GM10248 (cell line): ENCODE measurements at places on chromosomes 1 and 21.
A peak's percentile ranks its signal among the peaks of the same experiment; 100 is the strongest.

GRCh38 chr1:3738943-3739342, 13.3 kb upstream of the CCDC27 start:
- DNase-seq, result no peak

DNA sequence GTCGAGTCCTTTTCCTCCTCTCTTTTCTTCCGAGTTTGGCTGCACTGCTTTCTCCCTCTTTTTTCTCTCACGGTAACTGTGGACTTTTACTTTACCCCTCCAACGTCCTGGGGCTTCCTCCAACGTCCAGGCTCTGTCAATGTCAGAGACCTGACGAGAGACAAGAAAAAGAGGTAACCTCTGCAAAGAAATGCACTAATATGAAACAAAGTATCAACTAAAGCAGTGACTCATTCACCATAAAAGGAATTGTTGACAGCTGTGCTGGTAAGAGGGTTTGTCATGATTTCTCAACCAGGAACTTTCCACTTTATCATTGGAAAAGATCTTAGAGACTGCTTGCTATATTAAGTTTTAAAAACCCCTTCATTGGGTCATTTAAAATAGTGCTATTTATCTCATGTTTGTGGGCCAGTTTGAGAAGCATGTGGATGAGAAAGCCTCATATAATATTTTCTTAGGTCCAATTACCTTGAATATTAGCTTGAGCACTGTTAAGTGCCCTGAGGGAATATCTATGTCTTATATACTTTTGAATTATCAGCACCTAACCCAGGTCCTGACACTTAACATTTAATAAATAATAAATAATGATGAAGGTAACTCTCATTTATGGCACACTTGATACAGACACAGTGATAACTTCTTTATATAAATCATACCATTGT, at the start of gene GBP2:
Gene GBP2, minus strand, starts transcription at position 202 of the 668 bp plus-strand sequence. CDS start 4,148 bp downstream, outside the sequence.
- DNase-seq, result peak; percentile 58

GRCh38 chr1:70247122-70247521, 25.9 kb downstream of the SRSF11 start:
- DNase-seq, result no peak

GRCh38 chr1:226422478-226422877, 14.6 kb upstream of the PARP1 start:
- no peak for DNase-seq

DNA sequence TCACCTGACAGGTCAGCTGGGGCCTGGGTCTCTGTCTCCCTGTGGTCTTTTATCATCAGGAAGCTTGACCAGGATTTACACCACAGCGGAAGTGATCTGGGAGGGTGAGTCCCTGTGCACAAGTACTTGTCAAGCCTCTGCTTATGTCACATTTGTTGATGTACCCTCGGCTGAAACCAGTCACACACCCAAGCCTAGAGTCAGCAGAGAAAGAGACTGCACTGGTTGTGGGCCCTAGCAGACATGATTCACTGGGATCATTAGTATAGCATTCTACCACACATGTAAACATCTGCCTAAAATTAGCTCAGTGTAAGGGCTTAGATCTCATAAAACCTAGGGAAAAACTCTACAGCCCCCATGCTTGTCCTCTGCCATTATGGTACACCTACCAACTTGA, 79.3 kb upstream of the LAMC2 start:
- no peak for DNase-seq

DNA sequence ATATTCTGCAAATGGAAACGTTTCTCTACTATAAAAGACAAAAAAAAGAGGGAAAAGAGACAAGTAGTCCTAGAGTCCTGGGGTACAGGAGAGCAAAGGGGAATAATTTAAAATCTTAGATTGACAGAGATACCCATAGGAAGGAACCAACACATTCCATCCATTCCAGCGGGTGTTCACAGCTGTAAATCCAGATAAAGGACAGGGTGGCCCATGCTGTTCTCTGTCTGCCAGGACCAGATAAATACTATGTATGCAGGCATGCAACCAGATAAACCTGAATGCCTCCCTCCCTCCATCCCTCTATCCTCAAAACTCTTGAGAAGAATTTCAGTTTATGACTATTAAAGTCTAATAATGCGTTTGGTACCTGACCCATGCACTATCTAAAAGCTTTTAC, 131.8 kb downstream of the PTPN14 start:
- no peak for DNase-seq

DNA sequence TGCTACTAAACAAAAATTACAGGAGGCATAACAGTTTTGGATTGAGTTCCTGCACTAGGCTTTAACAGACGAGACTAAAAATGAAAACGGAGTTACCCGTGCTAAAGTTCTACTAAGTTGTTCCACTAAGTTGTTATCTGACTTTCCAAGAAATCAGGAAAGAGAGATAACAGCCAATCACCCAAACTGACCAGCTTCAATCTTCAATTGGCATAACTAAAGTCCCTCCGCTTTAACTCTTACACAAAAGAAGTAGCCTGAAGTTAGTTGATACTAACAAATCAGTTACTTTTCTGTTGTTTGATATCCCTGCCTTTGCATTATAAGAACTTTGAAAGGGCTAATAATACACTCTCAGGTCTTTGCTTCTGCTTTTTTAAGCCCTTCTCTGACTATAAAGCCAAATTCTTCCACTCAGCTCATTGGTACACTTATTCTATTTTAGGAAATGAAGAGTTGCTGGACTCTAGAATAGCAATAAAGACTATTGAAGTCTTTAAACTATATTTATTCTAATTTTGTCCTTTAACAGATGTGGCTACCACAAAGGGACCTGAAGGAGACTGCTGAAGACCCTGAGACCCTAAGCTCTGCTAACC, 61.3 kb downstream of the TESK2 start:
- DNase-seq, result no peak

- no peak for DNase-seq
Measured at GRCh38 chr1:159952932-159953331, 1.1 kb downstream of the SLAMF9 start.

DNA sequence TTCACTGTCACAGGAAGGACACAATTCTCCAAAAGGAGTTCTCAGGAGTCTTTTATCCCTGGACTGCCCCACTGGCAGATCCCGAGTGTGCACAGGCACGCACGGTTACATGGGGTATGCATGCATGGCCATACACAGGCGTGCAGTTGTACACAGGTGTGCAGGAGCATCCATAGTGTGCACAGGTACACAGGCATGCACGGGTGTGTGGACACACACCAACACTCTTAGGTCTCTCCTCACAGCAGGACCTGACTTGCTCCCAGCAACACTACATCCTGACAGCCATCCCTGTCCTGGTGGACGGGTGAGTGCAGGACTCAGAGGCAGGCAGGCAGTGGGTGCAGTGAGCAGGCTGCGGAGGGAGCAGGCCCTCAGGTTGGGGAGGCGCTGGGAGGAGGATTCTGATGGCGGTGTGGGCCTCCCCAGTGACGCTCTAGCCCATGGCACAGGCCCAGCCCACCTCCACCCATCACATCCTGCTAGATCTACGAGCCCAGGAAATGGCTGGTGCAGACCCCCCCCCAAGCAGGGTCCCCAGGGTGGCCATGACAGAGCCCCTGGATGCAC, 28.4 kb downstream of the SLC19A1 start:
- no peak for DNase-seq

- DNase-seq, result no peak
Measured at GRCh38 chr1:239237912-239238311, 148.5 kb upstream of the CHRM3 start.

- no peak for DNase-seq
Measured at GRCh38 chr21:38524168-38525153, 26.2 kb upstream of the ERG start.

DNA sequence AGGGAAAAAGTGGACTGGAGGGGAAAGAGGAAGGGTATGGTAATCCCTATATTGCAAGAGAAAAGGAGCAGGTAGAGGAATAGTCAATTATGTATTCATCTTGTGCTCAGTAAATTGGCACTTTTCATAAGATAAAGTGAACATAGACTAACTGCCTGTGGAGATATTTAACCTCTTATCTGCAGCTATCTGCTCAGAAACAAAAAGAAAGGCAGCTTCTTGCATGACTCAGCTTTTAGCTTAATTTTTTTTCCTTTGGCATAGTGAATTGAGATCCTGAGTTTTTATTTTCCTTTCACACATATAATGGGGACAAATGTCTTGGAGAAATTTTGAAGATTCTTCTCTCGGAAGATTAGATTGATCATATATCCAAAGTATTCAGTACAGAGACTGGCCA, 127.6 kb upstream of the F3 start:
- DNase-seq, result no peak

DNA sequence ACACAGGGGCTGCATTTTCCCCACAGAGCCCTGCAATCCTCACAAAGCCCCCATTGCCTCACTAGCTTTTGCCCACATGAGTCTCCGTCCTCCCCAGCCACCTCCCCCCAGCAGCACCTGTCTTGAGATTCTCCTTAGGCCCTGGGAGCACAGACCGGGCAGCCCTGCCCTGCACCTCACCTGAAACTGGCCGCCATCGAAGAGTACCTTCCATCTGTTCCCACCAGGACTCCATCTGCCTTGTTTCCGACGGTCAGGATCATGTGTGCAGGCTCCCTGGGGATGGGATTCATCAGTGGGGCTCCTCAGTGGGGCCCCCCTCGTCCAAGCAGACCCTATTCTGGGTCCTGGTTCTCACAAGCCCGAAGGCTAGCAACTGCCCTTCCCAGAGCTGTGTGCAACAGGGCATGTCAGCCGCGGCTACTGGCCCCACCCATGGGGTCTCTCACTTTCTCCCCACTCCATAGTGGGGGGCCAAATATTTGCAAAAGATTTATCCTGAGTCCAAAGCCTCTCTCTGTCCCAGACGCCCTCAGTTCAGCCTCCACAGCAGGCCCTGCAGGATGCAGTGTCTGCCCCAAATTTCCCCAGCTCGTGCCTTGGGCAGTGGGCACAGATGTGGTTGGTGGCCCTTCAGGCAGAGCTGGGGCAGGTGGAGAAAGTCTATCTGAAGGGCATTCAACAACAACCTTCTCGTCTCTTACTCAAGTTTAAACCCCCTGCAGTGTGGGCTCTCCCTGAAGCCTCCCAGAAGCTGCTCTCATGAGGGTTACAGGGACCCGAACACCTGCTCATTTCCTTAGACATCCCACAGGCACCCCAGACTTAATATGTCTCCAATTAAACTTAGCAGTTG, 4.8 kb downstream of the PDZK1IP1 start:
- DNase-seq, result no peak

DNA sequence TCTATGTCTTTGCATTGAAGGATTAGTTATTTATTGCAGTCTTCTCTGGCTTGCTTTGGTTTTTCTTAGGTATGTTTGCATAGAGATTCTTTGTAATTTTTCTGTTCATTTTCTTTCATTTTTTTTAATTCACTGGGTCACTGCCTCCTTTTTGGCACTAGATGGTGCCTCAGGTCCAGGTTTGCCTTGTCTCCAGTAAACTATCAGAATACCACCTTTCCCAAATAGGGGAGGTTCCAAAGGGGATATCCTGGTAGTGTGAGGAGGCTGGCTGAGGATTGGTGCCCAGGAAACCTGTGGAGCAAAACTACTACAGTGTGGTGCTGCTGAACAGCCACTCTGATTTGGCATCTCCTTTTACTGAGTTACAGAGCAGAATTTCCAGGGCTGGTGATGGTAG, 257.1 kb downstream of the KCTD3 start:
- DNase-seq, result no peak

DNA sequence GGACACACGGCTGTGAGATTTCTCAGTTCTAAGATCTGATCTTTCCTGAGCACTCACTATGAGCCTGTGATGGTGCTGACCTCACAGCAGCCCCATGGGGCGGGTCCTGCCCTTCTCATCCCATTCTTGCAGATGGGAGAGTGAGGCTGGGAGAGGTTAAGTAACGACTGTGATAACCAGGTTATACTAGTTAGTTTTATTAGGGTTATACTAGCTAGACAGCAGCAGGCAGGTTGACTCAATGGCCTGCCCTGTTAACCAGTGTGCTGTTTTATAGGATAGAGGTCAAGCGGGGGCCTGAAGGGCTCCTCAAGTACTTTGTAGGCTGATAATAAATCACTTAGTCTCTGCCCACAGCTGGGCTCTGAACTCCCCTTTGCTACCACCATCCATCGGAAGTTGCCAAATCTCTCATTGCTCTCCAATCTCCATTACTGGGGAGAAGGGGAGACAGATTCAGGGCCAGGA, 4.8 kb downstream of the CNTN2 start:
- DNase-seq, result no peak

GRCh38 chr1:180117764-180118116, 36.9 kb upstream of the QSOX1 start:
- DNase-seq, result no peak

DNA sequence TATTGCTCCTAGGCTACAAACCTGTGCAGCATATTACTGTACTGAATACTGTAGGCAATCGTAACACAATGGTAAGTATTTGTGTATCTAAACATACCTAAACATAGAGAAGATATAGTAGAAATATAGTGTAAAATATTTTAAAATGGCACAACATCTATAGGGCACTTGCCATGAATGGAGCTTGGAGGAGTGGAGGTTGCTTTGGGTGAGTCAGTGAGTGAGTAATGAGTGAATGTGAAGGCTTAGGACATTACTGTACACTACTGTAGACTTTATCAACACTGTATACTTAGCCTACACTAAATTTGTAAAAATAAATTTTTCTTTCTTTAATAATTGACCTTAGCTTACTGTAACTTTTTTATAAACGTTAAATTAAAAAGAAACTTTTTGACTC, 7.9 kb downstream of the LEFTY2 start:
- DNase-seq, result no peak

GRCh38 chr1:13781907-13782633, 82.1 kb downstream of the PRDM2 start:
- DNase-seq, result no peak

DNA sequence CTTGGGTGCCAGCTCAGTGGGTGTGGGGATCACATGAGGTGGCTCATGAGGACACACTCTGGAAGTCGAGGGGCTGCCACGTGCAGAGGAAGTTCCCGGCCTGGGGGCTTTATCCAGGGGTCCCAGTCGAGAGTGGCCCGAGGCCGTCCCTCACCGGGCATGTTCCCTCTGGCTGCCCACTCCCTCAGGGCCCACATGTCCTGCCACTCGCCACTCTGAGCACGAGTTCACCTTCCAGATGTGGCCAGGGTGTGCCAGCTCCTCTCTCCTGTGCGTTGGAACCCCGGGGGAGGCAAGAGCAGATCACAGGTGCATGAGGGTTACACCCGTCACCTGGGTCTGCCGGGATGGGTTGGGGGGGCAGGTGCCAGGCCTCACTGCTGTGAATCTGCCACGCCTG, 14.6 kb downstream of the TMEM201 start:
- no peak for DNase-seq

- no peak for DNase-seq
Measured at GRCh38 chr1:222523852-222524251, 24.1 kb downstream of the HHIPL2 start.

DNA sequence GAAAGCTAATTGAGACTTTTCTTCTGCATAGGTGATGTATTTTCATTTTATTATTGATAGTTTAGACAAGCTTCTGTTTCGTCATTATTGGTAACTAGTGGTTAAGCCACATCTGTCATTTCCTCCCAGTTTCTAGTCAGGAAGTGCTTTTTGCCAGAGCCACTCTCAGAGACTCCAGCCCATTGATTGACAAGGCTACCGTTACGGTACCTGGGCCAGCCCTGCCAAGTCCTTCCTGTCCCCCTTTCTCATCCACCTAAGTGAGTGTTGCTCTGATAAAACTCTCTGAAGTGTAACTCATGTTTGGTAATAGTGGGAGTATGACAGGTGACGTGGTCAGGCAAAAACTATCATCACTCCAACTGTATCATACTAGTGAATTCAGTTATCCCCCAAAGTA, 29.6 kb upstream of the AGL start:
- DNase-seq, result peak; percentile 29

- peak; percentile 37 for DNase-seq
Measured at GRCh38 chr1:19974822-19975416, 4.5 kb downstream of the PLA2G2A start.
